Stimulated activated CD4-positive, alpha-beta T cell treated with anti-CD3 and anti-CD28 coated beads, Interleukin-1b, Interleukin-23, amount 100 ng/mL, for 1 hour (primary cell): ENCODE measurements at places on chromosomes 16 and 17.

DNA sequence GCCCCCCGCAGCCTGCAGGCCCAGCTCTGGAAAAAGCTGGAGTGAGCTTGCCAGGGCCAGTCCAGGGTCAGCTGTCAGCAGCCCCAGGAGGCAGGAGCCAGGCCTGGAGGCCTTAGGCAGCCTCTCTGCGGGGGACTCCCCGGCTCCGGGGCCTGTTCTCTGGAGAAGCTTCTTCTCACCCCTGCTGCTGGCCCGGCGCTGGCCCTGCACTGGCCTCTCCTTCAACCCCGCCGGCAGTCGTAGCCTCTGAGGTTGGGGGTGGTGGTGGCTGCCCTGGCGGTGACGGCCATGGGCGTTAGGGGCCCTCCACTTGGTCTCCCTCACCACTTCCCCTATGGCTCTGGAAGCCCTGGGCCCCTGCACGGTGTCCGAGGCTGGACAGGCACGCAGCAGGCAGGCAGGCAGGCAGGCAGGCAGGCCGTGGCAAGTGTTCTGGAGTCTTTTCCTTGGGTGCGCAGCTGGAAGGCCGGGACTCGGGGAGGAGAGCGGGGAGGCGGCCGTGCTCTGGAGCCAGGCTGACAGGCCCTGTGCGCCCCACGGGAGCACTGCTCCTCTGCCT, 2.1 kb downstream of the FOXF1 start:
- no peak for DNase-seq

DNA sequence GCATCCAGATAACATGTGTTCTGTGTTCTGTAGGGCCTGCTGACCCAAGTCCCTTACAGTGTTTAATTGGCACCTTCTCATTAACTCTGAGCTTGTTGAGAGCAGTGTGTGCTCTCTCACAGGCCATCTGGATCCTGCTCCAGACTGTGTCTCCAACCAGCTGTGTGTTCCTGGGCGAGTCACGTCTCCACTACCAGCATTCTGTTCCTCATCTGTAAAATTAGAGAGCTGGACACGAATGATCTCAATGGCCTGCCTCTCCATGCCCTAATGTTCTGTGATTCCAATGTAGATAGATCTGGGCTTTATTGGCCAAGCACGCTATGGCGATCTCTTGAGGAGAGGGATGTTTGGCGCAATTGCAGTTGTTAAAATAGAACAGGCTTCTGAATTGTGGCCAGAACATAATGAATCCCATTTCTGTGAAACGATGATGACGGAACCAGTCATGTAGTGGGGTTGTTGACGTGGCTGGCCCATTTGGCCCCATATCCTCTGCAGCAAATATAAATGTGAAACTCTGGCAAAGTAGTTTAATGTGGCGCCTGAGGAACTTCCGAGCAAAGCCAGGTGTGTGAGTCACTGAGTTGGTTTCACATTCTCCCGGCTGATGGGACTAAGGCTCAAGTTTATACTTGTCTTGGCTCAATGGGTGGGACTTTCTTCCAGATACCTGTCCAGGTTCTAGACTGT, 22.2 kb downstream of the TBX4 start:
- DNase-seq: no peak

DNA sequence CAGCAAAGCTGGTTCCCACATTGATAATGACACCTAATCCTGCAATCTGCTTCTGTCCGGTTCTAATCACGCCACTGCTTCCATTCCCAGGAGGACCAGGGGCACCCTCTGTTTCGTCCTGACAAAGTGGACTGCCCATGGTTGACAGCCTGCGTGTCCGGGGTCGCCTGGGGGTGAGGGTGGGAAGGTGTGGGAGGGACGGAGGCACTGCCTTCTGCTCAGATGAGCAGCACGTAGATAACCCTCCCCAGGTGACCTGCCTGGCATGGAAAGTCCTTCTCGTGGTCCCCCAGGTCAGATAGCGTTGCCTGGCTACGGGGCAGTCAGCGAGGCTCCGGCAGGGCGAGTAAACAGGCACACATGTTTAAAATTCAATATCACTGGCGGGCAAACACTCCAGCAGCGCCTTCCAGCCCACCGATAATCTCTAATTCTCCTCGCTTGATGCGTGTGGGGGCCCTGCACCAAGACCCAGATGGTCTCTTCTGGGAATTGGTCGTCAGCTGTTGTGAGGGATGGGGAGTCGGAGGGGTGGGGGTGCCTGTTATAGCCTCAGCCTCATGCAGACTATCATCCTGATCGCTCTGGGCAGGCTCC, 132.2 kb downstream of the RAP1GAP2 start:
- DNase-seq: no peak

DNA sequence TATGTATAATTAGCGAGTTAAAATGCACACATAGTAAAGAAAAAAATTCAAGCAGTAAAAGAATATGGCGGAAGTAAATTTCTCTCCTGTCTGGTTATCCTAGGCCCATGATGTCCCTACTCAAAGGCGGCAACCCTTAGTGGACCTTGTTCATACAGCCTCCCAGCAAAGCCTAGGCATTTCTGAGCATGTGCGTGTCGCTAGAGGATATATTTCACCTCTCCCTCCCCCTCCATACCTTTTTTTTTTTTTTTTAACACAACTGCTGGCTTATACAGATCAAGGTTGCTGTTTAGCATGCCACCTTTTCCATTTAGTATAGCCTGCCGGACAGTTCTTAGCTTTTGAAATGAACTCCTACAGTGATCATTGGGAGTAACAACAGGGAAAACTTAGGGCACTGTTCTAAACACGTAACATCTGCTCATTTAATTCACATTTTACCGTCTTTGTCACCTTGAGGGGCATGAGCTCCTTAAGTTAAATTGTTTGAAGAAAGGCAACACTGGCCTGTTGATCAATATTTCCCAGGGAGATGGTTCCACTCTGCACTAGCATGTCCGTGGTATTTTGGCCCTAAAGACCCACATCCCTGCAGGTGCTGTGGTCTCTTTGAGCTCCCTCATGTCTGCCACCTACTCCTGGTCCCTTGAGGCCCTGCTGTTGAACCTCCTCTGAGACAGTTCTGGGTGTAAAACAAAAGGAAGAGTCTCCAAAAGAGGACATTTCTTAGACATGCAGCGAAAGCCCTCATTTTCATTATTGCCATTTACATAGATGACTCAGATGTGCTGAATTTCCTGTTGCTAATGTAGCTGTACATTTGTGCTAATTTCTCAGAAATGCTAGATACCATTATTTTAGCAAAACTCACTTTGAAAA, 4.1 kb upstream of the TNFRSF13B start:
- DNase-seq: no peak

GRCh38 chr17:41585301-41586056, 1.2 kb downstream of the KRT14 start:
- no peak for DNase-seq

GRCh38 chr17:15261258-15261801, 3.8 kb downstream of the PMP22 start:
- no peak for DNase-seq
